GM19239 (cell line): ENCODE measurements at places on chromosomes 3 and 15.

- DNase-seq: no peak
Observed at GRCh38 chr3:149815728-149816127, 2.7 kb downstream of the RNF13 start.

DNA sequence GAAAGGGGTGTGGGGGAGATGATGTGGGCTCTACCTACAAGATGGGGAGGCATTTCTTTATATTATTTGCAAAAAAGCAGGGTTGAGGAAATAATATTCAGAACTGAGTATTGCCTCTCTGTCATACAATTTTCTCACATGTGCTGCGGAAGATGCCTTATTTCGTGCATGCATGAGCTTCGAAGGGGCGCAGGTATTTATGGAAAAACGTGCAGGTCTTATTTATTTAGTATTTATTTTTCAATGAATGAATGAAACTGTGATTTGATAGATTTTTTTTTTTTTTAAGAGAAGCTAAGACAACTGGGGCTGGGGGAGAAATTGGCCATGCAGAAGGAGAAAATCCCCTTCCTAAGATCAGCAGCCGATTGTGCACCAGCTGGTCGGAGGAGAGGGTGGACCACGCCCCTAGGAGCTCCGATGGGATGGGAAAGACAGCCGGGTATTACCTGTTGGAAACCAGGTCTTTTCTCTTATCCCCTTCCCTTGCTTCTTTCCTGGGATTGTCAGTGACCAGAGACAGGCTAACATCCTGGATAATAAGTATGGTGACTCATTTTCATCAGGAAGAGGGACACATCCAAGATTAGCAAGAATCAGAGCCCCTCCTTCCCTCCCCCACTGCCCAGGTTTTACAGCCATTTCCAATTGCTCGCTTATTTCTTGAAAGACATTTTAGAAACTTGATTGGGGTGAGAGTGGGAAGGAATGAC is 875 bp downstream of the GAP43 start:
- no peak for DNase-seq

DNA sequence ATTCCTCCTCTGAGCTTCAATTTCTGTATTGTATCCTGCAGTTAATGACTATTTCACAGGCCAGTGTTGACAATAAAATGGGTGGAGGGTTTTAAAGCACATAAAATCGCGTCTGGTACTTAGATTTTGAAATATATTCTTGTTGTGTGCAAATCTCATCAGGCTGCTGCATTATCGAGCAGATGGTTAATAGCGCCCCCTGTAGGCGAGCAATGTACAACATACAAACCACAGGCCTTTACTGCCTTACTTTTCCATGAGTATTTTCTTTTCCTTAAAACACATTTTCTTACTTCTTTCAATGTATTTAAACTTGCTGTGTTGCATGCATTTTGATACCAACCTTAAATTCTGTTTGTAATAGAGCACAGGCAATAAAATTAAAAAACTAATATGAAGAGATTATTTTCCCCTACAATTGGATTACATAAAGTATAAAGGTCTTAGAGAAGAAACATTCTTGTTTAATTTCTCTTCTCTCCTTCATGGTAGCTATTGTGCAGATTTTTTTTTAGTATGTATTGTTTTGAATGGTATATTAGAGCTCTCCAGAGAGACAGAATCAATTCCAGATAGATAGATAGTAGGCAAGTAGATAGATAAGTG is 608.4 kb downstream of the CADM2 start:
- DNase-seq: peak; percentile 2

- DNase-seq: no peak
Observed at GRCh38 chr3:50339485-50340146, 1.0 kb downstream of the RASSF1 start.

GRCh38 chr15:58476525-58477162 is 44.9 kb downstream of the LIPC start:
- DNase-seq: no peak

- no peak for DNase-seq
Observed at GRCh38 chr3:119781330-119782198, at the start of gene NR1I2. TSS of gene NR1I2 (plus strand) at chr3:119782101.

DNA sequence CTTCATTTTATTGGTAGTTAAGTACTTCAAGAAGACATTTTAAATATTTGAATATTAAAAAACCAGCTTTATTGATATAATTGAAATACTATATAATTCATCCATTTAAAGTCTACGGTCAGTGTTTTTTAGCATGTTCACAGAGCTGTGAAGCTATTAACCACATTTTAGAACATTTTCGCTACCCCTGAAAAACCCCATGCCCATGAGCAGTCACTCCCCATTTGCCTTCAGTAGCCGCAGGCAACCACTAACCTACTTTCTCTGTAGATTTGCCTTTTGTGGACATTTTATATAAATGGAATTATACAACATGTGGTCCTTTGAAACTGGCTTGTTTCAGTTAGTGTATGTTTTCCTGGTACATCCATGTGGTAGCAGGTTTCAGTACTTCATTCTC is 55.7 kb downstream of the GPR171 start:
- no peak for DNase-seq

GRCh38 chr3:78322780-78323179 is 1282.9 kb downstream of the ROBO2 start:
- no peak for DNase-seq

- no peak for DNase-seq
Observed at GRCh38 chr3:142149673-142149992, 289 bp upstream of the TFDP2 start.

GRCh38 chr3:133709139-133709750 is 36.9 kb upstream of the TF start:
- DNase-seq: no peak

DNA sequence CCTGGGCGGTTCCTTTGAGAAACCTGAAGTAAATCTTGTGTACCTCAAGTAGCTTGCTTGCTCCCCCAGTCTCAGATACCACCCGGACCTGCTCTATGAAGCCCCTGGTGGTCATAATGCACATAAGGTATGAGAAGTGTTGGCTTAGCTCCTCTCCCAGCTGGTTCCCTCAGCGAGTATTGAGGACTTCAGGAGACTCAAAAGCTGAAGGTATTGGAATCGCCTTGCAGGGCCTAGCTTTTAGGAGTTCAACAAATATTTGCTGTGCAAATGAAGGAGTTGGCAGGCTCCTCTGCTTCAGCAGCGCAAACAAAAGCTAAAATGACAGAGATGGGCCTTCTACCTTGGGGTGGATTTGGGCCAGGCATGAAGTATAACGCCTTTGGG is 1.7 kb downstream of the CMTM8 start:
- DNase-seq: no peak

DNA sequence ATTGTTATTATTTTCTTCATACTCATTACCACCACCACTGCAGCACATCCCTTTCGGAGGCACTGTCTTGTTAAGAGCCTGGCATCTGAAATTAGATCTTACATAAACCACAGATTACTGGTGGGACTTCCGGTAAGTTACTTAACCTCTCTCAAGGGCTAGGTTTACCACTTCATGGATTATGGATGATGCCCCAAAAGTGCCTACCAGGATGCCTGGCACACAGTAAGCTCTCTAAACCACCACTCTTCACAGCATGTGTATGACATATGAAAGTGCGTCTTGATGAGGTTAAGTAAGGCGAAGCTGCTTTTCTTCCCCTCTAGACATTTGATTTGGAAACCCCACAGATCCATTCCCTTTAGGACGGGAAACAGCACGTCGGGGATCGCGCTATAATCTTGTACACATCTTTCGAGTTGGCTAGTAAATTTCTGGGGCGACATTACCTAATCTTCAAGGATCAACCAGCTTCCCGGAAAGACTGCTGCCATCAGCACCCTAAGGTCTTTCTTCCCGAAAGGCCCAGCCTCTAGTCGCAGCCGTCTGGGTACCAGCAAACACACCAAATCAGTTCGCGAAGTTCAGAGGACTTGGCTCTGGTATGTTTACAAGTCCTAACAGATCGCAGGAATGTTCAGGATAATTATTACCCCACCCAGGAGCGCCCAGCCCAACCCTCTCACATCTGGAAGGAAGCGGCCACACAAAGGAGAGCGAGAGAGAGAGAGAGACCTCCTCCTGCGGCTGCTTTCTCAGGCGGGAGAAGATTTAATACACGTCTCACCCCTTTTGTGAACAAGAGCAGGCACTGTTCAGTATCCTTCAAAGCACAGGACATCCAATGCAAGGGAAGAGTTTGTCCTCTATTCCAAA is 155.1 kb upstream of the FRMD4B start:
- no peak for DNase-seq

DNA sequence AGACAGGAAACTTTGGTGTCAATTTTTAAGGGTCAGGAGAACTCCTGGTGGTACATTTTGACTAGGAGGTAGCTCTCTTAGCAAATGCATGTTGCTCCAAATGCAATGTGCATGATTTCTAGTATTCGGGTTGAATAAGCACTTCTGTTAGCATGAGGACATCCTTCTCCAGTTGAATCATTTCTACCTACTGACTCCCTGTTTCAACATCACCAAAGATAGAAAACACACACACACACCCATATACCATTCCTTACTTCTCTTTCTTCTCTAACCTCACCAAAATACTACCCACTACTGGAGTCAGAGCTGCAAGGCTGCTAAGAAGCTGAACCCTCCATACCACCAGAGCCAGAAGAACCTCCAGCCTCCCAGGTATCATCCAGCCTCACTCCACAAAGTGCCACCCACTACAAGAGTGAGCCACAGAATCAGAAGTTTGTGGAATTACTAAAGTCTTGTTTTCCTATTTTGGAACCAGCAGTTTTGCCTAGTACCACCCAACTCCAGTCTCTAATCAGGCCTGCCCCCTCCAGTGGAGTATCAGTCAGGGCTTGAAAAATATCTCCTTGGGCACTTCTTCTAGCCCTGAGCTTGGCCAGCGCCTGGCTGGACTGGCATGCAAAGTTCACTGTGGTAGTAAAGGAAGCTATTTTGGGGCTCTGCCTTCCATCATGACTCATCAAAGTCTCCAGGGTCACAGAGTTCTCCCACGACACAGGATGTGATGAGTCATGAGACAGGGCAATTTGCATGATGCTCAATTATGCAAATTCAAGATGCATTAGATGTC is 110.3 kb downstream of the CYP19A1 start:
- DNase-seq: peak; percentile 69

DNA sequence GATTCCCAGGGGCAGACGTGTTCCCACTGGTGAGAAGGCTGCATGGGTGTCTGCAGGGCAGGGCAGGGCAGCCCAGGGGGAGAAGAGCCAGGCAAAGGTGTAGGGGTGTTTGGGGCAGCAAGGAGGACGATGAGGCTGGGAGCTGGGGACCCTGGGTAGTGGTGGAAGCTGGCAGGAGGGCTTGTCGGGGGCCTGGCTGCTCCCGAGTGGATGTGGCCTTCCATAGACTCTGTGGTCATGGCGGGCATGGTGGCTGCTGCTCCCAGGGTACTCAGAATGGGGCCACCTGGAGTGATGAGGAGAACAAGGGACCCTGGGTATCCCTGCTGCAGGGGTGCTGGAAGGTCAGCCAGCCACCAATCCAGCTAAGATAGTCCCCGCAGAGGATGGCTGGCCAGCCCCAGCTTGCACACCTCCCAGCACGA is 107.5 kb downstream of the WNT7A start:
- no peak for DNase-seq

GRCh38 chr15:39593656-39594445 is 13.0 kb downstream of the THBS1 start:
- DNase-seq: no peak

DNA sequence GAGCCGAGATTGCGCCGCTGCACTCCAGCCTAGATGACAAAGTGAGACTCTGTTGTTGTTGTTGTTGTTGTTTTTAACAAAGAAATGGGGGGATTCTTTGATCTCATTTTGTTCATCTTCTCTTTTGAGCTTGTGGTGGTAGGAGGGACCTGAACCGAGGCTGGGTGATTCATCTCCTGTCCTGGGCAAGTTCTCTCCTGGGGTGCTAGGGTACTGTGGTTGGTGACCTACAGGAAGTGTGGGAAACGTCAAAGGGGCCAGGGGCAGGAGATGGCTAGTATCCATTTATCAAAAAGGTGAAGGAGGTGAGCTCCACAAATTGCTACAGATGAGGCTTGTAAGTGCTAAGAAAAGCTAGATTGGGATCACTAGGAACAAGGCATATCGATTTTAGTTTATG is 14.3 kb downstream of the PPCDC start:
- DNase-seq: no peak

DNA sequence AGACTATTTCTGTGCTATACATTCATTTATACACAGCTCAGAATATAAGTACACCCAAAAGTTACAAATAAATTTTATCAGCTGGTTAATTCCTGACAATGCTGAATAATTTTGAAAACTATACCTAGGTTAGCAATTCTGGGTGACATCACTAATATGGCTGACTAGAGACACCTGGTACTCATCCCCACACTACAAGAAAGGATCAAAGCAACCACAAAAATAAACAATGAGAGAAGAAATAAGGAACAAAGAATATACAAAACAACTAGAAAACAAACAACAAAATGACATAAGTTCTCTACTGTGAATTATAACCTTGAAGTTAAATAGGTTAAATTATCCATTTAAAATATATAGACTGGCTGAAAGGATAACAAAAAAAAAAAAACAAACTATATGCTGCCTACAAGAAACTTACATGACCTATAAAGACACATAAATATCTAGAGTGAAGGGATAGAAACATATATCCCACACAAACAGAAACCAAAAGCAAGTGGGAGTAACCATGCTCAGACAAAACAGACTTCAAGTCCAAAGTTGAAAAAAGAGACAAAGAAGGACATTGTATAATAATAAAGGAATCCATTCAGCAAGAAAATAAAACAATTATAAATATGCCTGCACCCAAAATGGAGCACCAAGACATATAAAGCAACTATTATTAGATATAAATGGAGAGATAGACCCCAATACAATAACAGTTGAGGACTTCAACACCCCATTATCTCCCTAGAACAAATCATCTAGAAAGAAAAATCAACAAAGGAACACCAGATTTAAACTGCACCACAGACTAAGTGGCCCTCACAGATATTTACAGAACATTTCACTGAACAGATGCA is 57.8 kb downstream of the IMPG2 start:
- DNase-seq: no peak

- no peak for DNase-seq
Observed at GRCh38 chr3:113174304-113174703, 37.1 kb upstream of the BOC start.

- no peak for DNase-seq
Observed at GRCh38 chr3:127036209-127037020, 53.5 kb downstream of the PLXNA1 start.

GRCh38 chr15:41877631-41878354 is 16.1 kb downstream of the SPTBN5 start:
- DNase-seq: no peak

GRCh38 chr15:89129123-89129815 is 41.0 kb downstream of the ABHD2 start:
- peak; percentile 28 for DNase-seq

DNA sequence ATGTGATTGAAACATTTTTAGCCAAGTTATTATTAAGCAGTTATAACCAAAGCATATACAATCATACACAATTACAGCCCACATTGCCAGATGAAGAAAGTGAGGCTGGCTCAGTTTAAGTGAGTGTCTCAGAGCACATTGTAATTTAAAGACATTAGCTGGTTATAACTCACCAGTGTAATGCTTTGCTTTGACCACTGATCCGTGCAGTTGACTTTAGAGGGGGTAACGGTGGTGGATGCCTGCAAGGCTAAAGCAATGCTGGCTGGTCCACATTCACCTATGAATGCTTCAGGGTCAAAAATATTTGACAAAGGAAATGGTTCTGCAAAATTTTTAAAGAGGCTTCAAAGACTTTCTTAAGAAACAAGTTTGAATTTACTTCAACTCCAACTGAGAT is 1.2 kb downstream of the C3orf85 start:
- DNase-seq: no peak

GRCh38 chr3:191721390-191721861 is 260.5 kb downstream of the PYDC2 start:
- DNase-seq: no peak
